ENCODE measurements at places on chromosomes 11 and 22.

DNA sequence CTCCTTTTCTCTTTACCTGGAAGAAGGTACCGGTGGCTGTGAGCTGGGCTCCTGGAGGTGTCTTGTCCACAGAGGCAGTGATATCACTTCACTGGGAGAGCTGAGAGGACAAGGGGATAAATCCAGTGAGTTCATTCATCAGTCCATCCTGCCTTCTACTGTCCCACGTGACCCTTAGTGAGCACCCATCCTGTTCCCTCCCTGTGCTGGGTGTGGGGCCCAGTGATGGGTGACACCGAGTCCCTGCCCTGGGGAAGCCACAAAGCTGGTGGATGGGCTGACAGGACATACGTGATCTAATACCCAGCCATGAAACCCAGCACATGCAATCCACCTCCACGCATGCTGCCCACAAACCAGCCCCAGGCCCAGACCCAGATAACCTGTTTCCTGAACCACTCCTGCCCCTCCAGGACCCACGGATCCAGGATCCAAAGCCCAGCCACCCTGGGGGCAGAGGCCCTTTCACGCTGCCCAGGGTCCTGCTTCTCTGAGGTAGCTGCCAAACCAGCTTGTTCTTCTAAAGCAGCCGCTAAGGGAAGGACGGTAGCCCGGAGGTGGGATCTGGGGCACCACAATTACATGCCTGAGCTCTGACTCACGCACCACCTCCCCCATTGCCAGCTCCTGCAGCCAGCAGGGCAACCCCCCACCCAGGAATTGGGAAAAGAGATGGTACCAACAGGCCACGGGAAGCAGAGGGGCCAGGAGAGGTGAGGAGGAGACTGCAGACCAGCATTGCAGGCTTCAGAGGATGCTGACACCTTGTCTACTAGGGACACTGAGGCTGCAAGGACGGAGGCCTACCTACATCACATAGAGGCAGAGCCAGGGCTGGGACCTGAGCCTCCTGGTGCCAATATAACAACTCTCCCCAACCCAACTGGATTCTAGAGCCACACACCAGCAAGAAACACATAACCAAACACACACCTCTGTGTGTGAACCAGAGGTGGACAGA lies 35.2 kb downstream of the GDPD5 start:
- no peak for DNase-seq

DNA sequence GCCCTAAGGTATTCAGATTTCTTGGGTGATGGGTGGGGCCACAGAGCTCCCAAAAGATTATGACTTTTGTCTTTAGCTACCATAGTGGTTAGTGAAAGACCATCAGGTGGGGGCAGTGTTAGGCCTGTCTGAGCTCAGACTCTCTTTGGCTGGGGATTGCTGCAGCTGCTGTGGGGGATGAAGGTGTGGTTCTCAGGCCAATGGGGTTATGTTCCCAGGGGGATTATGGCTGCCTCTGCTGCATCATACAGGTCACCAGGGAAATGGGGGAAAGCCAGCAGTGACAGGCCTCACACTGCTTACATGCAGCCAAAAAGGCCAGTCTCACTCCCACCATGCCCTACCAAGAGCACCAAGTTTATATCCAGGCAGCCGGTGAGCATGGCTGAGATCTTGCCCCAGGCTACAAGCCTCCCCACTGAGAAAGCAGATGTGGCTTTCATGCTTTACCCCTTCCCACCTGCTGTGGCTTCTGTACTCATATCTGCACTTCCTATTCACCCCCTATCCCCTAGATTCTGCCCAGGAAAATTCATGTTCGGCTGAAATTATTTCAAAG lies 24.8 kb downstream of the CNTF start:
- DNase-seq = no peak

GRCh38 chr11:75076671-75077070 lies 20.0 kb downstream of the OR2AT4 start:
- no peak for DNase-seq

- no peak for DNase-seq
These were observed 206.5 kb upstream of the PDGFD start for GRCh38 chr11:104370478-104370877.

DNA sequence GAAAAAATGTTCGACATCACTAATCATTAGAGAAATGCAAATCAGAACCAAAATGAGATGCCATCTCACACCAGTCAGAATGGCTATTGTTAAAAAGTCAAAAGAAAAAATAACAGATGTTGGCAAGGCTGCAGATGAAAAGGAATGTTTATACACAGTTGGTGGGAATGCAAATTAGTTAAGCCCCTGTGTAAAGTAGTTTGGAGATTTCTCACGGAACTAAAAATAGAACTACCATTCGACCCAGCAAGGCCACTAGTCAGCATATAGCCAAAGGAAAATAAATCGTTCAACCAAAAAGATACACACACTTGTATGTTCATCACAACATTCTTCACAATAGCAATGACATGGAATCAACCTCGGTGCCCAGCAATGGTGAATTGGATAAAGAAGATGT lies 503.2 kb downstream of the OPCML start:
- no peak for DNase-seq

DNA sequence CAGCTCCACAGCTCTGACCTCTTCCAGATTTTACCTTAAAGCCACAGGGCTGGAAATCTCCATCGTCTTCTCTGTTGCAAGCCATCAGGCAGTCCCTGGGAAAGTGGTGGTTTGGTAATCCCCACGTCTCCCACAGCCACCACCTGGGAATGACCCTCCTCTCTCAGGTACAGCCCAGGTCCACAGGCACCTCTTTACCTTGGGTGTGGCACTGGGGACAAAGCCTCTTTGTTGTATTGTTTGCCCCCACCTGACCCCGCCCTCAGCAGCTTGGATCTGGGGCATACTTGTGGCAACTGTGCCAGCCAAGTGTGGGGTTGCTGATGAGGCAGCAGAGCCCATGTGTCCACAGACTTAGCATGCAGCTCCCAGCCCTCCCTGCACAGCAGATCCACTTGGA lies 77.6 kb downstream of the LRRC32 start:
- no peak for DNase-seq

- no peak for DNase-seq
These were observed 38.0 kb downstream of the JHY start for GRCh38 chr11:122920579-122920978.

DNA sequence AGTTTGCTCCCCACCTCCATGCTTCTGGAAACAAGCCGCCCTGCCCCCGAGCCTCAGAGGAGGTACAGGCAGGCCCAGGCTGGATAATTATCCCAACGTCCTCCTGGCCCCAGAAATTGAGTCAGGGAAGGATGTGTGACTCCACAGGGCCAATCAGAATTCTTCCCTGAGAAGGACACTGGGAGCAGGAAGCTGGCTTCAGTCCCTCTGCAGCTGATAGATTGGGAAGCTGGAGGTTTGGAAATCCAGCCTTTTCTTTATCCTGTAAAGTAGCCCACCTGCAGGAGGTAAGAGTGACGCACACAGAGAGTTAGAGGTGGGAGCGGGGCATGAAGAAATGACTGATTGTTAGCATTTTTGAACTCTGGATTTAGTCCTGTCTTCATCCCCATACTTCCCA lies 97.5 kb upstream of the CD82 start:
- DNase-seq = no peak

DNA sequence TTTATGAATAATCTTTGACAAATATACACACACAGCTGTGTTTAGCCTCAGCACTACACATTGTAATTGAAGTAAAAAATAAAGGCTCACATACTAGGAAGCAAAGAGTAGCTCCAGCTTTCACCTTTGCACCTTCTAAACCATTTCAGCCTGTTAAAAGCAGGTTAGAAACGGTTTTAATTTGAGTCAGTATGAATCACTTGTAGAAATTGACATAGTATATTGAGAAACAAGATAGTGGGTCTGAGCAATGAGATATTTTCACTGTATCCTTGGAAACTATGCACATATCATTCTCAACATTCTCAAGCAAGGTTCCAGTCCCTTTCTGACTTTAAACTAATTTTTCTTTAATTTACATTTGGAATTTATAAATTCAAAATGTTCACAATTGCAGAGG lies 380.3 kb downstream of the AASDHPPT start:
- DNase-seq = no peak

- no peak for DNase-seq
These were observed 18.3 kb downstream of the RCN1 start for GRCh38 chr11:32109138-32109537.

DNA sequence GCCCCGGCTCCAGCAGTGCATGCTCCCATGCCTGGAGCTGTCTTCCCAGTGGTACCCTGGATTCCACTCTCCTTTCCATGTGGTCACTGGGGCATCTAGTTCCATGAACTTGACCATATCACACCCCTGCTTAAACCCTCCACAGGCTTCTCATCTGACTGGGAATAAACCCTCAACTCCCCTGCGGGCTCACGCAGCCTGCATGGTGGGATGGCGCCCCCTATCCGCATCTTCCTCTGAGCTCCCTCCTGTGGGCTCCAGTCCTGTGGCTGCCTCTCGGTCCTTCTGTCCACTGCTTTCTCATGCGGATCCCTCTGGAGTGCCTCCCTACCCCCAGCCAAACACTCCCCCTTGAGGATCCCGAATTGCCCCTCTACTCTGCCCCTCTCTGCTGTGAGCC lies 41.4 kb upstream of the TTLL12 start:
- DNase-seq = no peak

- DNase-seq = no peak
These were observed 40.2 kb downstream of the RRM1 start for GRCh38 chr11:4134806-4135205.

DNA sequence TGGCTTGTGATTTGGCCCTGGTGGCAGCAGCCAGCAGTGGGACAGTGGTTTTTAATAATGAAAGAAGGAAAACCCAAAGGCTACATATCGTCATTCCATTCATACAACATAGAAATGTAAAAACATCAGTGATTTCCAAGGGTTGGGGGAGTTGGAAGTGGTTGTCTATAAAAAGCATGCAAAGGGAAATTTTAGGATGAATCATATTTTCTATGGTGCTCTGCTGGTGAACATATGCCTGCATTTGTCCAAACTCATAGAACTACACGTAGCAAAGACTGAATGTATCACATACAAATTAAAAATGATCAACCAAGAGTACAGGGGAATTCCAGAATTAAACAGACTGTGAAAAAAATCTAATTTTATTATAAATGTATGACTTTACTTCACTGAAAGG lies 11.1 kb downstream of the OR5B3 start:
- DNase-seq = no peak

GRCh38 chr11:115085461-115086210 lies 407.3 kb downstream of the NXPE2 start:
- DNase-seq = peak; percentile 52

DNA sequence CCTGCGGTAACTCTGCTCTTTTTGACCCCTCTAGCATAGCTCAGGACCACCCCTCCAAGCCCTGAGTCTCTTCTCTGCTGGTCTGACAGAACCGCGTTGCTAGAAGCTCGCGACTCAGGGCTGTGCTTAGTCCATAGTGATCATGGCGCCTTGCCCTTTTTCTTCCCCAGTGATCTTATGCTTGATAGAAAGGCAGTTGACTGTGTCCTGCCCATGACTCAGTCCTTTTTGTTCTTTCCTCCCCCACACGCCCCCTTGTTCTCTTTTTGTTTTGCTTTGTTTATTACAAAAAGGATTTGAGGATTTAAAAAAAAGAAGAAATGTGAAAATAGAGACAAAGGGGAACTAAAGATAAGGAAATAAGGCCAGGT lies 17.5 kb downstream of the IL17RA start:
- no peak for DNase-seq

- DNase-seq = no peak
These were observed 8.4 kb upstream of the ALG8 start for GRCh38 chr11:78147807-78148206.

DNA sequence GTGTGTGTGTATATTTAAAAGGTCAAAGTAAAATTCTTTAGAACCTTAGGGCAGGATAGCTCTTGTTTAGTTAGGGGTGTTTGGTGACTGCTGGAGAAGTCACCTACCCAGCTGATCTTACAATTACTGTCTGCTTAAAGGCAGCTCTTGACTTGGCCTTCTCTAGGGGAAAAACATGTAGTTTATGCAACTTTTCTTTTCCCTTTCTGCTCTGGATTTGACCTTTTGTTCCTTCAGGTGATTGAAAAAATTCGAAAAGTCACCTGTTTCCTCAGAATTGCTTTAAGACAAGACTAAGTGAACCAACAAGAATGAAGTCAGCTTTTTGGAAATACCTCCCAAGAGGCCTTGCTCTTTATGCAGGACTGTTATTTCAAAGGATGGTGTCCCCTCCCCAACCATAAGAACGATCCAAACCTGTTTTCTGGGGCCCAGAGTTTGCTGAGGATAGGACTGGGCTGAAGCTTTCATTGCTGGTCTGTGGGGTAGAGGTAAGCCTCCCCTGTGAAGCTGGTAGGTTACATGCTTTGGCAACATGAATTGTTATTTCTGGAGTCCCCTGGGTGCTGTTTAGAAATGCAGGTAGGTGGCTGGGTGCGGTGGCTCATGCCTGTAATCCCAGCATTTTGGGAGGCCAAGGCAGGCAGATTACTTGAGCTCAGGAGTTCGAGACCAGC lies 111.2 kb downstream of the PTPRJ start:
- DNase-seq = no peak

GRCh38 chr11:29432719-29433325 lies 584.0 kb downstream of the KCNA4 start:
- peak; percentile 1 for DNase-seq

DNA sequence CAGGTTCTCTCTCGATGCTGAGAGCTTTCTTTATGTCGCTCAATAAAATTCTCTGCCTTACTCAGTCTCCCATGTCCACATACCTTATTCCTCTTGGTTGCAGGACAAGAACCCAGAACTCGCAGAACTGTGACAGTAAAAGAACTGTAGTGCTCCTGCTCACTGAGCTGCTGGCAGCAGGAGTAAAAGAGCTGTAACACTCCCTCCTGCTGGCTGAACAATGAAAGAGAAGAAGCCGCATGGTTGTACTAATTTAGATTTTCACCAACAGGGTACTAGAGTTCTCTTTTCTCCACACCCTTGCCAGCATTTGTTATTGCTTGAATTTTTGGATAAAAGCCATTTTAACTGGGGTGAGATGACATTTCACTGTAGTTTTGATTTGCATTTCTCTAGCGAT lies 433.2 kb downstream of the GUCY1A2 start:
- no peak for DNase-seq

- no peak for DNase-seq
These were observed 1121.8 kb upstream of the TENM4 start for GRCh38 chr11:80562523-80563125.
